ENCODE measurements at places on chromosomes 7 and 10.
A peak's percentile ranks its signal among the peaks of the same experiment; 100 is the strongest.

DNA sequence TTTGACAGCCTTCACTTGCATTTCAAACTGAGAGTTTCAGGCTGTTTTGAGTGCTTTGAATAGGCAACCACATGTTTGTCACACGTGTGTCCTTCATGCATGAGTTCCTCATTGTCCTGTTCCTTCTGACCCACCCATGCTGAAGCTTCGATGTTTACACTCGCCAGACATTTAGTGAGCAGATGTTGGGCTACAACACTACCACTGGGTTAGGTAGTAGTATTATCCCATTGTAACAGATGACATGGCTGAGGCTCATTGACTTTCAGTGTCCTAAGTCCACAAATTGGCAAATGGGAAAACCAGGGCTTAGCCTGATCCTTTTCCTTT lies 456.1 kb downstream of the PHTF2 start:
- DNase-seq = no peak

DNA sequence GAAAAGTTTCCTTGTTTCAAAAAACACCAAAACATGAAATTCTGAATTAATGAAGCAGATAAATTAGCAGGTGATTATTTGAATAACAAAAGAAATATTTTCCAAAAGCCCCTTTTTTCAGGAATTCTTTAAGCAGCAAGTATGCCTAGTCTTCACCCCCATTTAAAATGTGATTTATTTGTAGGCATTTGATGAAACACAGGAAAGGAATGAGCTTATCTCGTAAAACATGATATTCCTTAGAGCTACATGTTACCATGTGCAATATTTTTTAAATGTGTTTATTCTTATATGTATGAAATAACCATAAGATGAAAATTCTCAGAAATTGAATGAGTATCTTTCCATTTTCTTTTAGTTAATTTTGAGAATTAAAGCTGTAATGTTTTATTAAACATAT lies 106.1 kb downstream of the CHN2 start:
- DNase-seq = no peak

DNA sequence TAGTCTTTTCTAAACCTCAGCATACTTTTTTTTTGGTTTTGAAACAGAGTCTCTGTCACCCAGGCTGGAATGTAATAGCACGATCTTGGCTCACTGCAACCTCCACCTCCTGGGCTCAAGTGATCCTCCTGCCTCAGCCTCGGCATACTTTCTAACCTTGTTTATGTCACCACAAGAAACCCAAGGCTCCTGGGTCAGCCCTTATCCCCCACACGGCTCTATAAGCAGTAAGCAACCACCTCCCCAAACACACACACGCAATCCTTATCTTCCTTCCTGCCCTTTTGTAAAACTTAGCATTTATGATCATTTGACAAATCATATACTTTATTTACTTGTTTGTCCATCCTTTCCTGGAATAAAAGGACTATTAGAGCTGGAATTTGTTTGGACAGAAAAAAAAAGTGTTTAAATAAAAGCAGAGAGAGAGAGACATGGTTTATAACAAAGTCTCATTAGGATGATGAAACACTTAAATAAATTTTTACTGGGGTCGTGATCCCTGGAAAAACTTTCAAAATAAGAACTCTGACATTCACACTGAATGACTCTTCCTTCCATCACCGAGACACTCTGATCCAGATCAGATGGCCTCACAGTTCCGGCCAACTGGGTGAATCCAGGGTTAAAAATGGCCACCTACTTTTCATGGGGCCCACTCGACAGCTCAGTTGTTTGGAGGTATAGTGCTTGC lies 72.7 kb upstream of the PIK3CG start:
- no peak for DNase-seq

DNA sequence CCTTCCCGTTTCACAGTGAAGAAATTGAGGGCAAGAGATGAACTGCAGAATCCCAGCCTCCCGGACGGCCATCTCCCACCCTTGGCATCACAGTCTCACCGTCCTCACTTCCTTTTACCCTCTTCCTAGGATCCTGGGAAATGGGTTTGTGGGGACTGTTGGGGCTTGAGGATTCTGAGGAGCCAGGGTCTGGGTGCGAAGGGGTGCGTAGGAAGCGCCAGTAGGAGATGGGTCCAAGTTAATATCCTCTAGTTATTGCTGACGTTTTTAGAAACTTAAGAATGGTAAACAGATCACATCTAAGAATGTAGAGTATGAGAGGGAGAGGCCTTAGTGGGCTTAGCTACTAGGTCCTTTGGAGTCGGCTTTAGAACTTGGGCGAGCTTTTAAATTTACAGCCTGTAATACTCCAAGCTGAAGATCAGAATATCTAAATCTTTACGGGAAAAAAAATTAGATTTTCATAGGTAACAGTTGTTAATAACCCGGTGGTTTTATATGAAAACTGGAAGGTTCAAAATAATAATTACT lies 696 bp downstream of the MALSU1 start:
- DNase-seq = no peak

- DNase-seq = no peak
Observed at GRCh38 chr7:28417321-28417940, 5.1 kb downstream of the CREB5 start.

GRCh38 chr7:44978511-44979366 lies at the start of gene MYO1G:
MYO1G (minus strand) TSS chr7:44979015; CDS start chr7:44978961, 54 bp downstream.
- DNase-seq = peak; percentile 89

DNA sequence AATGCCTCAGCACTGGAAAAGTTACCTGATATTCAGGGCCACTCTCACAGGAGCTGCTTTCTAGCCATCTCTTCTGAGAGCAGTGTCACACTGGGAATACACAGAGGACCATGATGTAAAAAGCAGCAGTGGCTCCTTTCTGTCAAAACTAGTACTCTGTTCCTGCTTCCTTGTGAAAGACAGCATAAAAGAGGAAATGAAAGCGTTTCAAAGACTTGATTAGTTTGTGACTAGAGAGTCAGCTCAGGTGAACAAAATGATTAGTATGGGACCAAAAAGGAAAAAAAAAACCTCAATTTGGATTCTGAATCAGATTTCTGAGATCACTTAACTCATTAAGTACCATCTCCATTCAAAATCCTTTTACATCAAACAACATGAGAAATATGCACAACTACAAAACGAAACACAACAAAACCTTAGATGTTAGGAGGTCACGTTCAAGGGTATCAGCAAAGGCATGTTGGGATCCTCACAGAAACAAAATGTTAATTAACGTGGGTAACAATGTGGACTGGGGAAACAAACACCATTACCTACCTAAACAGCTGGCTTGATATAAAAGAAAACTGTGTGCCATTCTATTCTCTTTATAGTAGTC lies 103.7 kb downstream of the MACC1 start:
- peak; percentile 44 for DNase-seq

DNA sequence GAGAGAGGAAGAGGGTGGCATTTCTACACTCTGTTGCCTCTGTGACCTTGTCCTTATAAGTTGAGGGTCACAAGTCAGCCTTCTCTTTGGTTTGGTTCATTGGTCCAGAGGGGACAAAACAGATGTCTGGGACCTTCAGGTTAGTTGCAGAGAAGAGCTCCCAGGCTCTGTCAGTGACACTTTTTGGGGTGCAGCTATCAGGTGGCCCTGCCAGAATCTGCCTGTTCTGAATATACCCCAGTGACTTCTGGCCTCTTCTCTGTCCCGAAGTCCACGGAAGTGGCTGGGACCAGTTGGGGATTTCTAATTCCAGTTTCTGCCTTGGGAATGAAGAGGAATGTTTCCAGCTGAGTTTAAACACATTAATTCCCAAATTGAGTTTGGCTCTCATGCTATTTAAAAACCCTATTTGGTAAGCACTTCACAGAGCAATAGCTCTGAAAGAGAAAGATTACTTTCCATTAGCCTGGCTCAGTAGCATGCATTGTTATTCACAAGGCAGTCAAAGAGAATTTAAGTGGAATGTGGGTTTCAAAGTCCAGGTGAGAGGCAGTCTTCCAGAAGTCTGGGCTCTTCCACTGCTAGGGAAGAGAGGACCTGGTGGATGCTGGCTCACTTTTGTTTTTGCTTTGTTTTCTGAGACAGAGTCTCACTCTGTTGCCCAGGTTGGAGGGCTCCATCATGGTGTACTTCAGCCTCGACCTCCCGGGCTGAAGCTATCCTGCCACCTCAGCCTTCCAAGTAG lies 237.8 kb upstream of the GALNT17 start:
- no peak for DNase-seq

DNA sequence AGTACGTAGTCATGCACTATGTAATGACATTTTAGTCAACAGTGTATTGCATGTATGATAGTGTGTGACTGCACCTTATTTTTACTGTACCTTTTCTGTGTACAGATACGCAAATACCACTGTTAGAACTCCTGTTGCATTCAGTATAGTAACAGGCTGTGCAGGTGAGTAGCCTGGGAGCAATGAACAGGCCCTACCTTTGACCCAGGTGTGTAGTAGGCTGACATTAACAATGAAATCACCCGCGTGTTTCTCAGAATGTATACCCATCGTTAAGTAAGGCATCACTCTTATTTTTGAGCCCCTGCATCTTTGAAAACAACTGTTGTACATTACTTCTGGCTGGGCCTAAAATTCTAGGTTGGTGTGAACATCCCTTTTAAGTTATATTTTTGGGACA lies 41.6 kb downstream of the DAGLB start:
- DNase-seq = no peak

- DNase-seq = no peak
Observed at GRCh38 chr10:118523775-118524174, 71.7 kb downstream of the PRLHR start.

GRCh38 chr7:54719974-54720373 lies 39.0 kb downstream of the SEC61G start:
- no peak for DNase-seq

DNA sequence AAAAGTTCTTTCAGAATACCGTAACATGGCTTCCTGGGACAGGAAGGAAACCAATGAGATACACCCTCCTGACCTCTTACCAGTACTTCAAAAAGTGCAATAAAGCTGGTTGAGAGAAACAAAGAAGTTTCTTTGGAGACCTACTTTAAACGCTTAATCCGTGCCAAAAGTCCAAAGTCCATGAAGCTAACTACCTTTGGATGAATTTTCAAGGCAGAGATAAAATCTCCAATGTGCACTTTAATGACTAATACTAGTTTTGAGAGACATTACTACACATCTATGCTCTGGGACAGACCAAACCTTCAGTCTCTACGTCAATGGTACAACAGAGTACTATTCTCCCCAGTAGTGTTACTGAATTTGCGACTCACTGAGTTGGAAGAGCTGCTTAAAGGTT lies 46.1 kb downstream of the UBE2H start:
- no peak for DNase-seq

GRCh38 chr7:22944022-22944421 lies 69.9 kb downstream of the HYCC1 start:
- DNase-seq = no peak

GRCh38 chr10:86366033-86366901 lies at the start of gene GRID1:
GRID1 (minus strand) TSS chr10:86366795.
- DNase-seq = no peak

- no peak for DNase-seq
Observed at GRCh38 chr7:68458010-68458908, 1140.0 kb upstream of the AUTS2 start.

- DNase-seq = no peak
Observed at GRCh38 chr10:131233611-131234258, 77.8 kb downstream of the TCERG1L start.

GRCh38 chr10:85513436-85513835 lies 853.2 kb downstream of the GRID1 start:
- DNase-seq = no peak

DNA sequence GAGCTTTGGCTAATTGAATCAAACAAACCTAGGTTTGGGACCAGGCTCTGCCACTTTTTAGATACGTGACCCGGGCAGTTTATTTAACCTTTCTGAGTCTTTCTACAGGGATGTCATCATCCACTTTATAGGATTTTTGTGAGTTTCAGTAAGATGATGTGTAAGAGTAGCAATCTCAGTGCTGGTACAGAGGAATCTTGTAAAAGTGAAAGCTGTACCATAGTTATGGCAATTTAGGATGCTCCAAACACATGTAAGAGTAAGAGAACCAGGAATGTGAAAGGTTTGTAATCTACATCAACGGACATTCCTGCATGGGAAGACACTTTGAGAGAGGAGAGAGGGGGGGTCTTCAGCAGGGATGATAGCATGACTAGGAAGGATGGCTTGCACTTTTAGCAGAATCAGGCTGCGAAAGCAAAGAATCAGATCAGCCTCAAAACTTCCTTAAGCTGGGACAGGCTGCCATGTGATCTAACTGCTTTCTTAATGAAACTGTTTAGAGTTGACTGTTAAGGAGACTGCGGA lies 968 bp downstream of the NOLC1 start:
- DNase-seq = no peak

DNA sequence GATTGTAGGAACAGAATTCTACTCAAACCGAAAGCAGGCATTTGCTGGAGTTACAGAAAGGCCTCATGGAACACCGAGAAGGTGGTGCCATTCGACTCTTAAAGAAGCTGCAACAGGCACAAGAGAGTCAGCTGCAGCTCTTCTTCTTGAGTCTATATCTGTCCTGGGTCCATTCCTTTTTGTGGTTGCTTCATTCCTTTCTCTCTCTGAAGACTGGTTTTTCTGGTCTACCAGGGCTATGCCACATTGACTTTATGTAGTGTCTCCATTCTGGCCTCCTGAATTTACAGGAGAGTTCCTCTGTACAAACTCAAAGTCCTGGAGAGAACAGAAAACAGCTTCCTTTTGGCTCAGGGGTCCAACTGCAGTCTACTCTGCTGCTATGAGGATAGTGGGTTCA lies 132.8 kb downstream of the CFTR start:
- DNase-seq = no peak

- no peak for DNase-seq
Observed at GRCh38 chr7:103113164-103113563, 35.7 kb downstream of the NAPEPLD start.

GRCh38 chr7:141617280-141617679 lies 66.1 kb downstream of the AGK start:
- no peak for DNase-seq

DNA sequence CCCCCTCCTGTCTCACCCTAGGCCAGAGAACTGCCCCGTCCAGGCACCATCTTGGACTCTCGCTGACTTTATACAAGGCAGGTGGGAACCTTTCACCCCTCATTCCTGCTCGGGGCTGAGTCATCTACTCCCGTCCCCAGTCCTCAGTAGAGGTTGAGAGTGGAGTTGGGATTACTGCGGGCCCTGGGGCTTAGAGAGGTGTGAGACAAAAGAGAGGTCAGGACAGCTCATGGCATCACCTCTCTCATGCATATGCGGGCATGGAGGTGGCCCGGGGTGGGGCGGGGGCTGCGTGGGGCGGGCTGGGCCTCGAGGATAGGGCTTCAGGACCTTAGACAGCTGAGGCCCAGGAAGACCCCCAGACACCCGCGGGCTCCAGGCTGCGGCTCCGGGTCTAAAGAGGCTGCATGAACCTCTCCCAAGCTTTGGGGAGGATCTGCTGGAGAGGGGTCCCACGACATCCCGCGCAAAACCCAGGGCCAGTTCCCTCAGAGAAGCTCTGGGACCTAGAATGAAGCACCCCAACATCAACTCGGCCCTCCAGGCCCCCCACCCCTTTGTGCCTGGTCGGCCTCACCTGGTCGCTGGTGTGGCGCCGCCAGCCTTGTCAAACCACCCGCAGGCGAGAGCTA lies 317 bp downstream of the PDZD7 start:
- DNase-seq = no peak
